ENCODE measurements at places on chromosomes 1 and 21. TPM values are rescaled to one million over a fixed set of nuclear protein-coding genes. Genes with fewer than 3 reads are reported as not detected.

The KCNQ4 gene
- 0.56 TPM for total RNA-seq

The IFNLR1 gene
- total RNA-seq, result 2.0 TPM

The HDGF gene
- total RNA-seq, result 308 TPM

The EXTL1 gene
- not detected for total RNA-seq

The SPATA21 gene
- not detected for total RNA-seq

The BGLAP gene
- 2.3 TPM for total RNA-seq

The TSACC gene
- total RNA-seq, result not detected

The KRTAP13-2 gene
- total RNA-seq, result not detected

DNA sequence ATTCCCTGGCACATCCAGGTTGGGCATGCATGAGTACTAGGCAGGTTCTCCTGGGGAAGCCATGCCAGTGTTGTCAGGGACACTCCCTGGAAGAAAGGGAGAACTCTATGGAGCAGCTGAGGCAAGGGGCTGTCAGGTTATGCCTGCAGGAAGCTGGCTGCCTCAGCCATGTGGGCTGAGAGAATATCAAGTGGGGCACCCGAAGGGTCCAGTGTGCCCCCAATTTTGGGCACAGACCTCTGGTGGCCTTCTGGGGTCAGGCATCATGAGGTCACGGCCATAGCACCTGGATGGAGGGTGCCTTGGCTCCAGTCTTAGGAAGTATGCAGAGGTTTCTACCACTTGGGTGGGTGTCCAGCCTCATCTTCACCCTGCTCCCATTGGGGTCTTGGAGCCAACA is 2.6 kb downstream of the CSF3R start:
- DNase-seq, result no peak
- no peak overlapping the region for H3K4me3 ChIP-seq
- H3K36me3 ChIP-seq, result no peaks in the 10 kb centered on the region
- peaks cover 20% of the 10 kb centered on the region for H3K27me3 ChIP-seq
- no peak overlapping the region for H3K27ac ChIP-seq

GRCh38 chr1:109490029-109490933 is 3.6 kb upstream of the CYB561D1 start:
- no peaks in the 10 kb centered on the region for H3K27me3 ChIP-seq
- H3K4me1 ChIP-seq, result peaks cover 11% of the 10 kb centered on the region
- no peak overlapping the region for H3K27ac ChIP-seq
- H3K36me3 ChIP-seq, result no peaks in the 10 kb centered on the region

GRCh38 chr1:228340686-228341449 is 65.8 kb downstream of the TRIM11 start:
- DNase-seq, result peak; percentile 58
- H3K4me3 ChIP-seq, result no peak overlapping the region
- H3K36me3 ChIP-seq, result no peaks in the 10 kb centered on the region
- H3K27me3 ChIP-seq, result no peaks in the 10 kb centered on the region
- no peak overlapping the region for H3K27ac ChIP-seq
- no peaks in the 10 kb centered on the region for H3K4me1 ChIP-seq

GRCh38 chr1:110098222-110099026 is 13.8 kb upstream of the UBL4B start:
- H3K4me1 ChIP-seq, result peaks cover 2% of the 10 kb centered on the region
- no peak for DNase-seq
- H3K27me3 ChIP-seq, result peaks cover 8% of the 10 kb centered on the region
- no peaks in the 10 kb centered on the region for H3K36me3 ChIP-seq
- H3K27ac ChIP-seq, result no peak overlapping the region

GRCh38 chr1:176949033-176949662 is 215.4 kb downstream of the ASTN1 start:
- H3K36me3 ChIP-seq, result no peaks in the 10 kb centered on the region
- DNase-seq, result no peak
- H3K27me3 ChIP-seq, result no peaks in the 10 kb centered on the region
- no peak overlapping the region for H3K27ac ChIP-seq
- H3K4me1 ChIP-seq, result no peaks in the 10 kb centered on the region
- H3K4me3 ChIP-seq, result no peak overlapping the region

- no peak overlapping the region for H3K4me3 ChIP-seq
- peaks cover 12% of the 10 kb centered on the region for H3K4me1 ChIP-seq
- no peaks in the 10 kb centered on the region for H3K27me3 ChIP-seq
- DNase-seq, result no peak
These were observed 109.1 kb downstream of the OLFML2B start for GRCh38 chr1:161914595-161914994.

DNA sequence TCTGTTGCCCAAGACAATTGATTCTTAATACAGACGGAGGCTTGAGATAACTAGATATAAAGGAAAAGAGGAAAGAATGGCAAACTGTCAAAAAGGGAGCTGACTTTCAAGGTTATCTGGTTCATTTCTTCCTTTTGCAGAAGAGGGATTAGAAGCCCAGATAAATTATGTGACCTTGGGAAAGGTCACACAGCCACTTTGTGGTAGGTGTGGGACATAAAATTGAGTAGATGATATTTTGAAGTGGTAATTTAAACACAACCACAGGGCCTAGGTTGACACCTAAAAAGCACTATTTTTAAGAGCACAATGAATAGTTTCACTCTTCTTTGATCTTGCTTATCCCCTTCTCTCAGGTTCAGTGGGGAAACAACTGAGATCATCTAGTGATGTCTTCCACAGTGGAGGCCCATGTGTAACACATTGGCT is 16.9 kb upstream of the KIAA0040 start:
- H3K27me3 ChIP-seq, result no peaks in the 10 kb centered on the region
- peak overlapping the region; percentile 93 for H3K4me3 ChIP-seq
- H3K36me3 ChIP-seq, result peaks cover 4% of the 10 kb centered on the region
- H3K27ac ChIP-seq, result peak overlapping the region; percentile 93

DNA sequence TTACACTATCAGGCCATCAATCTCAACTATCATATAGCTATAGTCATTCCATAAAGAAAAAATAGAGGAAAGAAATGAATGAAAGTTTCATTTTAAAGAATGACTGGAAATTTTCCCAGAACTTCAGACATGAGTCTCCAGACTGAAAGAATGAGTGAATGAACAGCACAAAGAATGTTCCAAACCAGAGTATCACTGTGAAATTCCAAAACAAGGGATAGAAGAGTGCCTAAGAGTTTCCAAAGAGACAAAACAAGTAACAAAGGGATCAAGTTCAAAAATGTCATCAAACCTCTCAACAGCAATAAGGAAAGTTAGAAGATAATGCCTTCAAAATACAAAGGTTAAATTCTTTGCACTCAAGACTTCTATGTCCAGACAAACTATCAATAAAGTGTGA is 114.9 kb downstream of the DENND1B start:
- H3K4me1 ChIP-seq, result peaks cover 26% of the 10 kb centered on the region
- H3K36me3 ChIP-seq, result peaks cover 12% of the 10 kb centered on the region
- no peaks in the 10 kb centered on the region for H3K27me3 ChIP-seq

DNA sequence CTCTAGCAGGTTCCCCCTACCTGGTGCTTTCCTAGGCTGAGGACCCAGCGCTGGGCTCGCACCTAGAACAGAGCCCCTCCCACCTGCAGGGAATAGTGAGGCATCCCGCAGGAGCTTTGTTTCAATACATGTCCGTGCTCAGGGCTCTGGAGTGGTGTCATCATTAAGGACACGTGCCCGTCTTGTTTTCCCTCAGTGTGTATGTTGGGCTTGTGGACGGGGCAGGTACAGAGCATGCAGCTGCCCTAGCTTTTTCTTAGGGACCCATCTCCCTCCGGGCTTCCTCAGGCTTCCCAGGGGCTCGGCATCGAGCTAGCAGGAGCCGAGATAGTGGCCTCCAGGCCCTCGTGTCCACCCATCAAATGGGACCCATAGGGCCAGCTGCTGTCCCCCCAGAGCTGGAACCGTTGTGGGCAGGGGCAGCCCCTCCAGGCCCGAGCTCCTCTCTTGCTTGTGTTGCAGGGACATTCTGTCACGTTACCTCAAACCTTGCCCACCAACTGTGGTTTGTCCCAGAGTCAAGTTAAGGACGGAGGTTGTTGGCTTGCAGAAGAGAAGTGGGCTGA is 3.9 kb downstream of the TMEM201 start:
- no peak overlapping the region for H3K4me3 ChIP-seq
- H3K27me3 ChIP-seq, result no peaks in the 10 kb centered on the region
- peaks cover 17% of the 10 kb centered on the region for H3K4me1 ChIP-seq
- no peak overlapping the region for H3K27ac ChIP-seq

- no peak overlapping the region for H3K4me3 ChIP-seq
- no peak overlapping the region for H3K27ac ChIP-seq
- no peak for DNase-seq
- H3K27me3 ChIP-seq, result no peaks in the 10 kb centered on the region
These were observed 68.0 kb downstream of the LRRN2 start for GRCh38 chr1:204617256-204618147.

DNA sequence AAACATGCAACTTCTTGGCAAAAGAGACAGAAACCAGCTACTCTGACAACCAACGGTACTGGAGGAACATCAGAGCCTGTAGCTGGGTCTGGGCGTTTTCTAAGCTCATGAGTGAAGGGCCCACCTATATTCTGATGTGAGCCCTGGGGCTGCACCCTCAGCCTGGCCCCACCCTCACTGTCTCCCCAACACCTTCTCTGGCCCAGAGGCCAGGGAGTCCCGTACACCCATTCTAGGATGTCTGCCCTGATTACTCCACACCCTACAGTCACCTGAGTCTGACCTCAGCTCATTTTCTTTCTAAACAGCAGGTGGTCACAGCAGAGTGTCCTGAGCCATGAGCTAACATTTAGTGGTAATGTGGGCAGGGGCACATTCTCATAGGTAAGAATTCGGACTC is 439.2 kb downstream of the MATN1 start:
- peaks cover 18% of the 10 kb centered on the region for H3K27me3 ChIP-seq
- peaks cover 10% of the 10 kb centered on the region for H3K36me3 ChIP-seq
- DNase-seq, result no peak

DNA sequence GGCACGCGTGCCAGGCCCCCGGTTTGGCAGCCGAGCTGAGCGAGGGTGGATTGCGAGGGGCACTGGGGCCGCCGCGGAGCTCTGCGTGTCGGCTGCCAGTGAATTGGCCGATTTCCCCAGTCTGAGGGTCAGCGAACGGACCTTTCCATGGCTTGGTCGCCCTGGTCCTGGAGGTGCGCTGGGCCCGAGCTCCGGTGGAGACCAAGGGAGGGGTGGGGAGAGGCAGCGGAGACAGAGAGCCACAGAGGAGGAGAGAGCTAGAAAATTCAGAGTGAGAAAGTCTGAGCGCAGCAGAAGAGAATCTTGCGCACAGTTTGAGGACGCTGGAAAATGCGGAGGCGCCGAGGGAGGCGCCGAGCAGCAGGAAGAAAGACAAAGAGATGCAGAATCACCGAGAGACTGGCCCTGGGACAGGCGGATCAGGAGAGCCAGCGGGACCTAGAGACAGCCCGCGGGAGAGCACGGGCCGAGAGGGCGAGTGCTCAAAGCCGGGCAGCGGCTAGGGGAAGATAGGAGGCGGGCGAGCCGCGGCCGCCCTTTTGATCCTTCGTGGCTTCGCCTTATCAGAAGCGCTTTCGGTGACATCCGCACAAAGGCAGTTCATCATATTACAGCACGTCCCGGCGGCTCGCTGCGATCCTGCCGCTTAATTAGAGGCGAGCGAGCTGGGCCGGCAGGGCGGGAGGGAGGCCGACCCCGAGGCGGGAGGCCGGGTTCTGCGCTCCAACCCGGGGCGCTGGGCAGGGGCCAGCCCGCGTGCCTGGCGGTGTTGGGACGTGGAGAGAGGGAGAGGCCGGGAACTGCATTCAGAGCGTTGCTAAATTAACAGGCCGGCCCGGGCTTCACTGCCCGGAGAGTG is 12.7 kb downstream of the PAX7 start:
- no peaks in the 10 kb centered on the region for H3K4me1 ChIP-seq
- H3K4me3 ChIP-seq, result no peak overlapping the region
- no peak overlapping the region for H3K27ac ChIP-seq
- no peak for DNase-seq

DNA sequence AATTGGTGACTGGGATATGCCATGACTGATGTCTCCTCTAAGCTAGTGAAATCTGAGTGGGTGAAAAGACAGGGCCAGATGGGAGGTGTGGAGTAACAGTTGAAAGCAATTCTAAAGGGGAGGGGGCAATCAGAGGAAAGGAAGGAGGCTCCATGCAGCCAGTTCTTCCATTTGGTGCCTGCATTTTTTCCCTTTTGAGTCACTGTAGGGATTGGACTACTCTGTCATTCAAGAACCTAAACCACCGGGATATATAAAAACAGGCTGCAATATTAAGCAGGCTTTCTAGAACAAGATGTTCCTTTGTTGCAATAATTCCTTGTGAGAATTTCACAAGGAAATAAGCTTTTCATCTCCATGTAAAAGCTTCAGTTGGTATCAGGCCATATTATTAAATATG is 18.3 kb downstream of the CLIC6 start:
- H3K4me3 ChIP-seq, result no peak overlapping the region
- H3K4me1 ChIP-seq, result no peaks in the 10 kb centered on the region
- DNase-seq, result no peak

- no peak overlapping the region for H3K27ac ChIP-seq
- H3K27me3 ChIP-seq, result no peaks in the 10 kb centered on the region
- no peaks in the 10 kb centered on the region for H3K4me1 ChIP-seq
- H3K4me3 ChIP-seq, result no peak overlapping the region
These were observed 235.2 kb downstream of the FGGY start for GRCh38 chr1:59532102-59532501.

DNA sequence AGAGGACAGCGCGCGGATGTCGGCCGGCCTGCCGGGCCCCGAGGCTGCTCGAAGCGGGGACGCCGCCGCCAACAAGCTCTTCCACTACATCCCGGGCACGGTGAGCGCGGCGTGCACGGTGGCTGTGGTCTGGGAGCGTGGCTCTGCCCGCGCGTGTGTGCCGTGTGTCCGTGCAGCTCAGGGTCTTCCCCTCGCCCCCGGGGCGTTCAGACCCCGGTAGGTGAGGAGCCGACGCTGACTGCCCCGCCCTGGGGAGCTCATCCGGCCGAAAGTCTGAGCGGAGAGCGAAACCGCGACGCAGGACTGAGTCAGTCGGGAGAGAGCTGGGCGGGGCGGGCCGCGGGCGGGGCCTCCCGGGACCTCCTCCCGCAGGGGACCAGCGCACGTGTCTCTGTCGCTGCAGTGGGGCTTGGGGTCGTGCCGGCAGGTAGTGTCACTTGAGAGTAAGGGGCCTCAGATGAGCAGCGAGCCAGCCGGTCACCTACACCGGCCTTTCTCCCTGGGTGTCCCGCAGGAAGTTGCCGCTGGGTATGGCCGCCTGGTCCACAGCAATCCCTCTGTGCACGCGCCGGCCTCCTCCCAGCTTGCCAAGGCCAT is 520 bp downstream of the PLEKHN1 start:
- H3K4me1 ChIP-seq, result no peaks in the 10 kb centered on the region
- H3K4me3 ChIP-seq, result peak overlapping the region; percentile 63
- H3K27ac ChIP-seq, result no peak overlapping the region
- no peaks in the 10 kb centered on the region for H3K36me3 ChIP-seq

- DNase-seq, result no peak
- no peaks in the 10 kb centered on the region for H3K36me3 ChIP-seq
- peaks cover 5% of the 10 kb centered on the region for H3K27me3 ChIP-seq
- peaks cover 4% of the 10 kb centered on the region for H3K4me1 ChIP-seq
These were observed 318.4 kb downstream of the RPS6KC1 start for GRCh38 chr1:213369465-213369864.

GRCh38 chr1:206545351-206545750 is 38.0 kb downstream of the RASSF5 start:
- no peak overlapping the region for H3K4me3 ChIP-seq
- no peak for DNase-seq
- H3K36me3 ChIP-seq, result no peaks in the 10 kb centered on the region
